Chondrocyte (in vitro differentiated cells): ENCODE measurements at places on chromosomes 7 and 10. TPM values are rescaled to one million over a fixed set of nuclear protein-coding genes. Genes with fewer than 3 reads are reported as not detected.

- H3K27ac ChIP-seq = peak overlapping the region; percentile 28
- H3K4me1 ChIP-seq = peaks cover 71% of the 10 kb centered on the region
- no peak for DNase-seq
- no peak overlapping the region for H3K4me3 ChIP-seq
- H3K36me3 ChIP-seq = no peaks in the 10 kb centered on the region
These were observed 60.3 kb upstream of the IL6 start for GRCh38 chr7:22666732-22667131.

GRCh38 chr7:7876419-7876818 lies 92.2 kb upstream of the GLCCI1 start:
- DNase-seq = no peak
- H3K4me1 ChIP-seq = no peaks in the 10 kb centered on the region
- H3K27me3 ChIP-seq = no peaks in the 10 kb centered on the region
- H3K36me3 ChIP-seq = peaks cover 9% of the 10 kb centered on the region
- no peak overlapping the region for H3K4me3 ChIP-seq

DNA sequence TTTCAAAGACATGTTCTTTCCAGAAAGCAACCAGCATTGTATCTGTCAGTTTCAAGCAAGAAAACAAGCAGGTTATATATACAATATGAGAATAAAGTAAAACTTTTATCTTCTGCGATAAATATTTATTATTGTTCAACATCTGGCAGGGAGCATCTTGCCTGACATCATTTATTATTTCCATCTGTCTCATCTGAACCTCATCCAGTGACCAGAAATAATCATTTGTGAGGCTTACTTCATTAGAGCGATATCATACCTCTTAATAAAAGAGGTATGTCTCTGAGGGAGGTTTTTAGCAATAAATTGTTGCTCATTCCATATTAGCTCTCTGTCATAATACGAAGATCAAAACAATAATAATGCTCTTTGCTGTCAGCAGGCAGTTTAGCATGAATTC lies 226.1 kb downstream of the CDC14C start:
- no peaks in the 10 kb centered on the region for H3K36me3 ChIP-seq
- H3K4me1 ChIP-seq = no peaks in the 10 kb centered on the region
- no peak for DNase-seq
- no peak overlapping the region for H3K27ac ChIP-seq
- H3K27me3 ChIP-seq = peaks cover 4% of the 10 kb centered on the region

GRCh38 chr10:15419279-15419874 lies 48.3 kb upstream of the FAM171A1 start:
- H3K4me1 ChIP-seq = no peaks in the 10 kb centered on the region
- H3K4me3 ChIP-seq = no peak overlapping the region
- no peak for DNase-seq
- H3K27me3 ChIP-seq = peaks cover 1% of the 10 kb centered on the region
- H3K36me3 ChIP-seq = peaks cover 2% of the 10 kb centered on the region

ADAM8 gene
- total RNA-seq = 1.3 to 3.2 TPM (median 2.3 TPM) in 3 replicates

SFRP4 gene
- total RNA-seq = 0.25 to 0.75 TPM (median 0.41 TPM) in 3 replicates

DNA sequence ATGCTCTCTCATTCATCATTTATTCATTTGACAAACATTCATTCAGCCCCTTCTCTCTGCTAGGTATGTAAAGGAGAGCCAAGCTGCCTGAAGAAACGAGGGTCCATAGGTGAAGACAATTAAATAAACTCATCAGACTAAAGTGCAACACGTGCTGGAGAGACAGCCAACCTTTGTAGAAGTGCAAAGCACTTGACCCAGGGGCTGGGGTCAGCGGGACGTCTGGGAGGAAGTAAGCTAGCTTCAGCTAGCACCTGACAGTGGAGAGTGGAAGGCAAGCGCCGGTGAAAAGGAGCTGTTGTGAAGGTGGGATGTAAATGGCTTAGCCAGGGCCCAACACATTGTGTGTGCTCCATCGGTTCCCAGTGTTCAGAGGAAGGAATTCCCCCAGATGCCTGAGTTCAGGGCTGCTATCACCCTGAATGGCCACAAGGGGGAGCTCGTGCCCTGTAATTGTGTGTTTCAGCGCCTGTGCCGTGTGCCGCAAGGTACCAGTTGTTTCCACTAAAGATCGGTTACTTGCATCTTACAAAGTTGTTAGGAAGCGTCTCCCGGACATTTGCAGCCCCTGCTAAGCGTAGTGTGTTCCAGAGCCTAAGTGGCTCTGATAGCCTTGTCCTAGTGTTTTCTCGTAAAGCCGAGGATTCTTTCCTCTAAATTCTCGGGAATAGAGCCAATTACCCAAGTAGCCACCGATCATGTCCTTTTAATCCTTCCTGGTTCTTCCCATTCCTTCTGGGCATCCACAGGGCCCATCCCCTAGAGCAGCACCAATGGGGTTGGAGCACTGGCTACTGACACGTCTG lies 30.6 kb downstream of the TLX1 start:
- peak overlapping the region; percentile 60 for H3K4me3 ChIP-seq
- peaks cover 1% of the 10 kb centered on the region for H3K36me3 ChIP-seq
- H3K27ac ChIP-seq = no peak overlapping the region
- no peak for DNase-seq

EVX1 gene
- not detected in 3 replicates for total RNA-seq

DNA sequence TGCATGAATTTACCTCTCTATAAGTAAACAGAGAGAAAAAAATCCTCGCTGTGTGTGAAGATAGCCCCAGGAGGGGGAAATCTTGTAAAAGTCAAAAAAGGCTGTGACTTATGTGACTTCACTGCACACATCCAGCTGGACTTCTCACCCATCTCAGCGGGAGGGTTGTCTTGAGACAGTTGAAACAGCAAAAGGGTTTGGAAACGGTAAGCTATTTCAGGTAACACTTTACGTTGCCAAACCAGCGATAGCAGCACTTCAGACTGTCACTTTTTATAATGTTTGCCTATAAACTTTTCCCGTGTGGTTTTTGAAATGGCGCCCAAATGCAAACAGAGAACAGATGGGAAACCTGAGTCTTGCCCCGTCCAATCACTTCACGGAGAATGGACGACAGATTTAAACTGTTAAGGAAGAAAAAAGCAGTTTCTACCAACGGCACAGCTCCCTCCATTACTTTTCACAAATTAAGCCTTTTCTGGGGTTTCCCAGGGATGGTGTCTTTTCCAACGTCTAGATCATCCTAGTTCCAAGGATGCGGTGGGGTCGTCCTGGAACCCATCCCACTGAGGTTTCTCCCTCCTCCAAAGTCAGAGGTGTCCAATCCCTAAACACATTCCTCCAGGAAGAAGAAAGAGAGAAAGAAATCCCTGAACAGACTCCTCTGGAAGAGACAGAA lies 25.2 kb downstream of the FGFR2 start:
- no peak for DNase-seq
- no peaks in the 10 kb centered on the region for H3K36me3 ChIP-seq
- H3K4me1 ChIP-seq = peaks cover 3% of the 10 kb centered on the region
- H3K27me3 ChIP-seq = peaks cover 5% of the 10 kb centered on the region
- H3K27ac ChIP-seq = no peak overlapping the region

DNA sequence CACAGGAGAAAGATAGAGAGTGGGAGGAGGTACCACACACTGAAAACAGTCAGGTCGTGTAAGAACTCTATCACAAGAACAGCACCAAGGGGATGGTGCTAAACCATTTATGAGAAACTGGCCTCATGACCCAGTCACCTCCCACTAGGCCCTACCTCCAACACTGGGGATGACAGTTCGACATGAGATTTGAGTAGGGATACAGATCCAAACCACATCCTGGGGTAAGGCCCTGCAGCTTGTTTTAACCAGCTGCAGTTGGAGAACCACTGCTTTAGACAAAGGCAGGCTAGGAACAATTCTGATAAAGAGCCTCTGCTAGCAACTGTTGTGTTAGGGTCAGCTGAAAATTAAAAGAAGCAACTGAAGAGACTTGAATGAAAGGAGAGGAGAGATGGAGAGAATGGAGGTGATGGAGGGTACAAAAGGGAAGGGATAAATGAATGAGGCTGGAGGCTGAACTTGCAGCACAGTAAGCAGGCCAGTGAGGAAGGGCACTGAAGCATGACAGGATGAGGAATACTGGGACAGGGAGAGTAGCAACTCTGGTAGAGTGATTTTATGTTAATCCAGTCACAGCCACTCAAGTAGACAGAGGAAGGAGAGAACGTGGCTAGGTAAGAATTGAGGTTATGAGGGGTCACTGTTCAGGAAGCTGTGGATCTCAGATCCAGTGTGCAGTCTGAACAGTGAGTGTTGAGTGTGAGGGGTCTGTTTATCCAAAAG lies 23.6 kb downstream of the MEST start:
- no peaks in the 10 kb centered on the region for H3K36me3 ChIP-seq
- no peaks in the 10 kb centered on the region for H3K27me3 ChIP-seq
- no peak overlapping the region for H3K27ac ChIP-seq
- no peaks in the 10 kb centered on the region for H3K4me1 ChIP-seq
- no peak for DNase-seq

GJD4 gene
- not detected in 3 replicates for total RNA-seq

SPDYE6 gene
- total RNA-seq = not detected in 3 replicates
